Spinal cord (tissue), 10 donors: ENCODE measurements at places on chromosomes 3 and 15.

- DNase-seq: no peak
Measured at GRCh38 chr3:66508461-66508860, 7.6 kb upstream of the LRIG1 start.

DNA sequence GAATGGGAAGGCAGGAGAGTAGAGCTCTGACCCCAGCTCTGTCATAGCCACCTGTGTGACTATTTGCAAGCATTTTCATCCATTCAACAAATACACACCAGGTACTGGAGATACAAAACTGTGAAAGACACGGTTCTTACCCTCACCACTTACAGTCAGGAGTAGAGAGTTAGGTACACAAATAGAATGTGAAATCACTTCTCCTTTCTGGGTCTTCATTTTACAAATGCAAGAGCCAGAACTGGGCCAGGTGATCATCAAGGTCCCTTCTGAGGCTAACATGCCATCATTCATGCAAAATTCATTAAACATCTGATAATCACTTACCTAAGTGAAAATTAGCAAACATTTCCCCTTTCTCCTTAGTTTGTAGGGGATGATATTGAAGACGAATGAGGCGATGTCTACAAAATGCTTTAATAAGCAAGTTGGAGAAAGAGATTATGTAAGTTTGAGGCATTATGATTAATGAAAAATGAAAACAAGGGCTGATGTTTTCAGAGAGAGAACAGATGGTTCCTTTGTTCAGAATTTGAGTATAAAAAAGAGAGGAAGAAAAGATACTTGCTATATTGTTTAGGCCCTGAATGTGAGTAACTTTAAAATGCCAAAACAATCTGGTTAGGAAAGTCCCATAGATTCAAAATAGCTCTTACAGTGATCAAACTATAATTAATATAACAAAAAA lies 88.6 kb downstream of the LPP start:
- DNase-seq: no peak

- no peak for DNase-seq
Measured at GRCh38 chr3:176079785-176080184, 1117.5 kb downstream of the TBL1XR1 start.

DNA sequence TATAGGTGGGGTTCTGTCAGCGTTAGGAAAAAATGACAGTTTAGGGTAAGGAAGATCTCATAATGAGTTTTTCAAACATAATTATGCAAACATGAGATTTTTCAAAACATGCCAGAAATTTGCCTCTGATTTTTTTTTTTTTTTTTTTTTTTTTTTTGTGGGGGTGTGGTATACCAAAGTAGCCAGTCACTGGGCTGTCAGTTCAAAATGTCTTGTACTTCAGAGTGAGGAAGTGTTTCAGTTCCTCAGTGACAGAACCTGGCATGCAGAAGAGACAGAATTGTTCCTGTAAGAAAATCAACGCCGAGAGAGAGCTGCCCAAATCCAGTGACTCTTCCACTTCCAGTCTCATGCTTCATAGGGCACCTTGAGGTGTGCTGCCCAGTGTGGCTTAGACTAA lies 9.7 kb downstream of the NCBP2 start:
- DNase-seq: no peak

DNA sequence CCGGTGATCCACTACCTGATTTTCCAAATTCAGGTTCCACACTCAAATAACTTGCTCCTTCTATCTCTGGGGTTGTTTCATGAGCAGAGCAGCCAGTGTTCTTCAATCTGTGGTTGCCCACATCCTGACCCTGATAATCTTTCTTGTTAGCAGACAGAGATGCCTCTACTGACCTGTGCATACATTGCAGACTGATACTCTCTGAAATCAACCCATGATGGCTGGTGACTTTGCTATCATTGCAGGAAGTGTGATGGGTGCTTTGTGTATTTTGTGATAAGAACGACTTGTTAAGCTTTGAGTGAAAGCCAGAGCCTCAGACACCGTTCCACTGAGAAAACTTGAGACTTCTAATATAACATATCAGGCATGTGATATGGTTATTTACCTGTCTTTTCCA lies 39.9 kb downstream of the GATM start:
- DNase-seq: no peak

GRCh38 chr3:16994854-16995525 lies 110.2 kb downstream of the PLCL2 start:
- no peak for DNase-seq

- no peak for DNase-seq
Measured at GRCh38 chr3:128629936-128630335, 20.7 kb downstream of the RPN1 start.

DNA sequence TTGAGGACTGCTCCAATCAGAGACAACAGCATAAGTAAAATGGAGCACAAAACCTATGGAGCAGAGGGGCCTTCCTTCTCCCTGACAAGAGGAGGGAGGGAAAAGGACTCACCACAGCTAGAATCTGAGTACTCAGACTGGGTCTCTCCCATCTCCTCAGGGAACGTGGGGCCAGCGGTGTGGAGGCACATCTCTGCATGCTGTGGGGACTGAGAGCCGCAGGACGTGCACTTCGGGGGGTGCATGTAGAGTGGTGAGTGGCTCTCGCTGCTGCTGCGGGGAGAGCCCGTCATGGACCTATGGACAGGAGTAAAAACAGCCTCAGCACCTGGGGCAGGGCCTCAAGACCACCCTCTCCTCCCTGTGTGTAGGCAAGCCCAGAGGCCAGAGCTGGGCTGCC lies 17.0 kb downstream of the BCL6 start:
- DNase-seq: no peak
